Mesenteric fat pad (tissue), 1 donor: ENCODE measurements at places on chromosomes 11 and 22. TPM values are rescaled to one million over a fixed set of nuclear protein-coding genes. Genes with fewer than 3 reads are reported as not detected.

- DNase-seq: no peak
Observed at GRCh38 chr22:45918459-45919370, 58.2 kb downstream of the WNT7B start.

Gene MS4A12
- total RNA-seq: not detected

GRCh38 chr11:117193130-117194020 is 5.8 kb upstream of the TAGLN start:
- DNase-seq: no peak

Gene LRRC74B
- total RNA-seq: not detected

Gene OR8I2
- total RNA-seq: not detected

Gene PRG3
- total RNA-seq: not detected

DNA sequence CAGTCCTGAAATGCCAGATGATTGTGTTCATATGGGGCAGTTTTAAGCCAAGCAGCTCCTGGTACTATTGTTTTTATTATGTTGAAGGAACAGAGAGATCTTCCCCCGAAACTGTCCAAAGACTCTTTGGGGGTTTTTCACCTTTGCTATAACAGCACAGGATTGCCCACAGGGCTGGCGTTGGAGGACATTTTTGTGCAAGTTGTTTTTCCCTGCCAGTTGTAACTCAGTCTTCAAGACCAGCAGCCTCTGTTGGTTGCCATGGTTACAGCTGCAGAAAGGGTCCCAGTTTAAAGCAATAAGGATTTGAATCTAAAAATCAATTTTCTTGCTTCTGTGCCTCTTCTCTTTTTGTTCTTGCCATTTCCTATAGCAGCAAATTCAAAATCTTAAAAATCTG is 45.4 kb upstream of the YWHAH start:
- no peak for DNase-seq

Gene CRYBB3
- not detected for total RNA-seq

DNA sequence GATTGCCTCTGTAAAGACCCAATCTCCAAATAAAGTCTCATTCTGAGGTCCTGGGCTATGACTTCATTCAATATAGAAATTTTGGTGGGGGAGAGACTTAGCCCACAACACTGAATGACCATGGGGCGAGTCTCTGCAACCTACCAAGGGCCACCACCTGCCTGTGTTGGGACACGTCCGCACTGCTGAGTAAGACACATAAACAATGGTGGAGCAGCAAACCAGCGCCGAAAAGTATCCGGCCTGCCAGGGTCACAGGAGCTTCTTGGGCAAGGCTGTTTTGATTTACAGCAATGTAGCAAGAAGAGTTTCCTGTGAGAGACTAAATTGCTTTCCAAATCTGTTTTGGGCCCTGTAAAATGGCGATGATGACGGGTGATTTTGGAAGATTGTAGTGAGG is 122.3 kb downstream of the SHANK2 start:
- no peak for DNase-seq

- no peak for DNase-seq
Observed at GRCh38 chr22:32518381-32518780, 43.8 kb downstream of the FBXO7 start.

DNA sequence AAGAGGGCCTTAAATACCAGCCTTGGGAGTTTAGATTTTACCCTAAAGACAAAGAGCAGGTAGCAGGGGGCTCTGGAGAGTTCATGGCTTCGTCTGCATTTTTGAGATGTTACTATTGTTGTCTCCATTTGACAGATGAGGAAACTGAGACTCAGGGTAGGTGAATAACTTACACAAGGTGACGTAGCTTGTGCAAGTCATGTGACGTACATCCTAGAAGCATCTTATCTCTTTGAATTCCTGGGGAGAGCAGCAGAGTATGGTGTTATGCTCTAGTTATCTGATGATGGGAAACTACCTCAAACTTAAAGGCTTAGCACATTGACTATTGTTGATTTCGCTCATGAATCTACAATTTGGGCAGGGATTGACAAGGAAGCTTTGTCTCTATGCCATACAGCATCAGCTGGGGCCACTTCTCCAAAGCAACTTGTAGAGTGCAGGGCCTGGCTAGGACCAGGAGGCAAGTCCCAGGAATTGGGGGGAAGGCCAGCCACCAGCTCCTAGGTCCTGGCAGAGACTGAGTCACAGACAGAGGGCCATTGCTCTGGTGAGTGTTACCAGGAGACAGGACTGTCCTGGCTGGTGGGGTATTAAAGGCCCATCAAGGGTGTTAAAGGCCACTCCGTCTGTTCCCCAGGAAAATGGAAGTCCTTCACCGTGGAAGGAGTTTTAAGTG is 52.1 kb upstream of the TSKU start:
- no peak for DNase-seq

Gene IL17RA
- 38.2 TPM for total RNA-seq

GRCh38 chr11:92595052-92595451 is 370.4 kb downstream of the FAT3 start:
- no peak for DNase-seq

GRCh38 chr11:31690041-31690440 is 121.1 kb downstream of the PAX6 start:
- DNase-seq: no peak

DNA sequence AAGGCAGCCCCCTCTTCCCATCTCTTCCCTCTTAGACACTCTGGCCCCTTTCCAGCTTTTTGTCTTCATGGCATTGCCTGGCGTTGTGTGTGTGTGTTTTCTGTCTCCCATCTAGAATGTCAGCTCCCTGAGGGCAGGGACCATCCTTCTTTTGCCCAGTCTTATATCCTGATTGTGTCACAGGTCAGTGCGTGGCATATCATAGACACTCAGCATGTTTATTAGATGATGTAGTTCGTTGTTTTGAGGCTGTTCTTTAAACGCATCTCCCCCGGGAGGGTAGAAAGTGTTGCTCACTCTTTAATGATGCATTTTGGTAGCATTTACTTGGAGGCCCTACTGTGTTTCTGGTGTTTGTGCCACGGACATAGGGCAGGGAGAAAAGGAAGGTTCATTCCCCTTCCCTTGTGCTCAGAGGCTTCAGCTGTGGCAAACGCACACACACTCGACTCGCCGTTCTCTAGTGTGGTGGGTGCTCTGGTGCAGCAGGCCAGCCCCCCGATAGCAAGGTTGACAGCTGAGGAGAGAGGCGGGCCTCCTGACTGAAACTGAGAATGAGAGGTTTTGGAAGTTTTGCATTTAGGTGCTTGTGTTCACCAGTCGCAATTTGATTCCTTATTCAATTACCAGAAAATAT is 60.2 kb downstream of the TNRC6B start:
- no peak for DNase-seq

Gene SC5D
- total RNA-seq: 20.7 TPM

DNA sequence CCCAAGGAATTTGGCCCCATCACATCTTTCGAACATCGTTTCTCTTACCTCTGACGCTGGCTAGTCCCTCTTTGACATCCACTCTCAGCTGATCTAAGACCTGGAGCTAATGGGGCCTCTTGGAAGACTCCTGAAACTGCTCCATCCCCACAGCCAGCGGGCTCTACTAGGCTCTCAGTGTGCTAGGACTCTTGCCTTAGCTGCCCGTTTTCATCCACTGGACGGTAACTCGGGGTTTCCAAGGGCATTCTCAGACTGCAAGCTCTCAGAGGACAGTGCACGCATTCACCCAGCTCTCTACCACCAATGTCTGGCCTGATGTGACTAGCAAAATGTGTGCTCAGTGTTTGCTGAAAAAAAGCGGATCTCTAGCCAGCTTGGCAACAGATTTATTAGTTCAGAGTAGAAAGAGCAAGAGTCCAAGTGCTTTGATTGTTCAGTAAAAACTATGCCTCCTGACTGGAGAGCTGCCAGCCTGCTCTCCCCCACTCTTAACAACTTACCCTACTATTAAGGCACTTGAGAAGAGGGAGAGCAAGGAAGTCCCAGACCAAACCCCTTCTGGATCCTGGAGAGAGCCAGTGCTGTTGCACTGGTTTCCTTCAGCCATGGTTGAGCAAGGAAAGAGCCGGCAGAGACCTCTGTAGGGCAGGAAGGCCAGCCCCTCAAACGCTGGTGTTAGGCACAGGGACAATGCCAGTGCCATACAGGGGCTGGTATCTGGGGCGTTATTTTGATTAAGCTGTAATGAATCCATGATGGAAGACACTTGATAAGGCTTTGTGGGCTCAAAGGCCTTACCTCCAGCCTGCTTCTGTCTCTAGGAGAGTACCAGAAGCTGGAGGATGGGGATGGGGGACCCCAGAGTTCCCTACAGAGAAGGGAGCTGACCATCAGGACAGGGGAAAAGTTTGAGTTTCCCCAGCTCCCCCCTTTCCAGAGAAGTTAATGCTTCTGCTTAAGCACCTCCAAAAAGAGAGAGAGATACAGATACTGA is 9.2 kb downstream of the RELA start:
- DNase-seq: no peak

Gene LRRC56
- total RNA-seq: 0.71 TPM

GRCh38 chr11:33620423-33621171 is 80.0 kb downstream of the C11orf91 start:
- DNase-seq: no peak

DNA sequence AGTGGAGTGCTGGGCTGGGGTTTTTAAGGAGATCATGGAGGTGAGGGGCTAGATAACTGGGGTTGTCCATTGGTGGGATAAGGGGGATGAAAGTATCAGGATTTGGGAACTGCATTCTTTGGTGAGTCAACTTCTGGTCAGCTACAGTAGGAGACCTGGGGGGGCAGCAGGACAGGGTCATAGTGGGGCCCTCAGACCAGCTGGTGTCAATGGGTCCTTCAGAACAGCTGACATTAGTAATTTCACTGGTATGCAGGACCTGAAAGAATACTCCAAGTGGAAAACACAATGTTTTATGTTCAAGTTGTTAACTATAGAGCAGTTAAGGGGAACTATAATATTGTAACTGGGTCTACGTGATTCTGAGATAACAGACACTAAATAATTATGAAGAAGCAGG is 2.8 kb upstream of the TTC12 start:
- no peak for DNase-seq

Gene MAPK1
- total RNA-seq: 109 TPM

Gene CRYBB2
- total RNA-seq: not detected

Gene TCP11L1
- 21.2 TPM for total RNA-seq

Gene OR10A2
- not detected for total RNA-seq

DNA sequence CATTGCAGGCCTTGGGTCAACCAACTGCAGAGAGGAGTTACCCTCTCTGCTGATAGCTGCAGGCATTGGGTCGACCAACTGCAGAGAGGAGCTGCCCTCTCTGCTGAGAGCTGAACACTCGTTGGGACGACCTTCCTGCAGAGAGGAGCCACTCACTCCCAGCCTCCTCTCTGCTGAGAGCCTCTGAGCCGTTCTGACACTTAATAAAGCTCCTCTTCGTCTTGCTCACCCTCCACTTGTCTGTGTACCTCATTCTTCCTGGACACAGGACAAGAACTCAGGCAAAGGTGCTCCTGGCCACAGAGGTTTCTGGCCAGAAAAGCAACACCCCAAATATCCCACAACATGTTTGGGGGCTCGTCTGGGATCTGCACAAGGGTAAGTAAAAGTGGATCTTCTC is 7.5 kb upstream of the PKP3 start:
- no peak for DNase-seq

DNA sequence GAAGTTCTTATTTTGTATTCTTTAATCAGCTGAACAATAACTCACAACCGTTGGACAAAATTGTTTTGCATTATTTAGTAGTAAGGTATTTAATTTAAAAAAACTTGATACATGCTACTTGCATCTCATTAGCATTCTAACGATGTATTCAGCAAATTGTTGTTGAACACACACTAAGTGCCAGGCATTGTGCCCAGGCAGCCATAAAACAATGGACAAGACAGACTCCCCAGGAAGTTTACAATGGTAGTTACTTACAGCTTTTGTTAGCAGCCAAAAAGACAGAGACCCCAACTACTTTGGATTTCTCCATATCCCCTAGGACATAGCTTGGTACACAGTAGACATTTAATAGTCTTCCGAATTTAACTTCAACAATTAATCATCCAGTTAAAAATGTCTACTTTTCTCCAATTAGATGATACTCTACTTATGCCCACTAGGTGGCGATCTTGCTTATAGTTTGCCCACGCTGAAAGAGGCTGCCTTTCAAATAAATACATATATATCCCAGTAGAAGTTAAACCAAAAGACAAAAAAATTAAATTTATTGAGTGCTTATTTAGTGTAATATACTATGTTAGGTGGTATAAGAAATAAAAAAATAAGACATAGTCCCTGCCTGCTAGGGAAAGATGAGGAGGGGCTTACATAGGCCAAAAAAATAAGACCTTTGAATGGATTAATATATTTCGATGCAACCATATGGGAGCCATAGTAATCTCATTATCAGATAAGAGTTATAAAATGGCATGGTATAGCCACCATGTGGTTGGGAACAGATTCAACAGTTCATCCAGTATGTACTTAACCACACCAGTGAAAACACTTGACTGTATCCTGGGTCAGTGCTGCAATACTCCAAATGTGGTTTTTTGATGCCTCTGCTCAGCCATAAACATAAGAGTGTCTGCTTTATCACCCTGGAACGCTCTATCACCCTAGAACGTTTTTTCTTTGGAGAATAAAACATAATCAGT is 2.0 kb upstream of the FJX1 start:
- no peak for DNase-seq

Gene RFPL1
- total RNA-seq: not detected

GRCh38 chr11:115892016-115892415 is 387.8 kb upstream of the CADM1 start:
- DNase-seq: no peak

GRCh38 chr11:46808799-46809431 is 37.2 kb downstream of the CKAP5 start:
- no peak for DNase-seq

Gene MYO7A
- 23.2 TPM for total RNA-seq

DNA sequence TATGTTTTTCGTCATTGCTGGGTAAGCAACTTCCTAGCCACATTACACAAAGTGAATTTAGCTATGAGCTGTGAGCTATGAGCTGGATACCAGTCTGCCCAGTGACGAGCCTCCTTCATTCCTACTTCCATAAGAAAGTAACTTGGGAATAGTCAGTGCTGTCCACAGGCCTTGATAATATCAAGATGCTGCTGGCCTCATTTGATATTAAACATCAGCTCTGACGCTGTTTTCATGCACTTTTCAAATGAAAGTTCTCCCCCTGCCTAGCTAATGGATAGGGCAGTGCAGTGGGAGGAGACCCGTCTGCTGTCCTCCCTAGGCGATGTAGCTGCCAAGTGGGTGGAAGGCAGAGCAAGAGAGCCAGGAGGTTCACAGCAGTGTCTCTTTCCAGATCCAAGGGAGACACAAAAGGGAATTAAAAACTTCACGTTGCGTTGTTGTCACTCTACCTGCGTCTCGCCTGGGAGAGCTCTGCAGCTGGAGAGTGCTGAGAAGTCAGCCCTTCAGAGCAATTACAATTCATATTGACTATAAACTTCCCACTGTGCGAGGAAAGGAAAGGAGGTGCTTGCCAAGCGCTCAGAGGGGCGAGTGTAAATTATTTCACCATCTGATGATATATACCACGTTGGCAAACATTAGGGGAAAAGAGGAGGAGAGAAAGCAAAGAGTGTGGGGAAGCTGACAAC is 861.4 kb downstream of the NTM start:
- DNase-seq: no peak

Gene CCDC81
- total RNA-seq: 0.64 TPM
